Epithelial cell of prostate (primary cell): ENCODE measurements at places on chromosomes 1 and 21.
A peak's percentile ranks its signal among the peaks of the same experiment; 100 is the strongest.

DNA sequence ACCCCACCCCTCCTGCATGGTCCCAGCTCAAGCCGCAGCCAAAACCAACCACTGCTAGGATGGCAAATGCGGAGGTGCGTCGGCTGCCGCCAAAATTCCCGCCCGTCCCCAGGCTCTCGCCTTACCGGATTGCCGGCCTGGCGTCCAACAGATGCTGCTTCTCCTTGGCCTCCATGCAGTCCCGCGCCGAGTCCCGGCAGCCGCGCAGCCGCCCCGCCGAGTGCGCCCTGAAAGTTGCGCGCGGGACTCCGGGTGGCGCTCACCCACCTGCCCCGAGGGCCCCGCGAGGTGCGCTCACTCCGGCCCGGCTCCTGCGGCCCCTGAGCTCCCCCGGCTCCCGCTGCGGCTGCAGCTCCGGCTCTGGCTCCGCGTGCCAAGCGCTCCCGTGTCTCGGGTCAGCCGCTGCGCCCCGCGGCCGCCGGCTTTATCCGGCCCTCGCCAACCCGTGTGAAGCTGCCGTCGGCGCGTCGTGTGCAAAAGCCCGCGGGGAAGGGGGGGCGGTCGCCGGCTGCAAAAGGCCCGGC, at the start of gene SLC30A2:
Gene SLC30A2, minus strand, starts transcription at position 397 of the 524 bp plus-strand sequence. Its CDS starts 222 bp downstream, at position 175.
- DNase-seq = no peak

DNA sequence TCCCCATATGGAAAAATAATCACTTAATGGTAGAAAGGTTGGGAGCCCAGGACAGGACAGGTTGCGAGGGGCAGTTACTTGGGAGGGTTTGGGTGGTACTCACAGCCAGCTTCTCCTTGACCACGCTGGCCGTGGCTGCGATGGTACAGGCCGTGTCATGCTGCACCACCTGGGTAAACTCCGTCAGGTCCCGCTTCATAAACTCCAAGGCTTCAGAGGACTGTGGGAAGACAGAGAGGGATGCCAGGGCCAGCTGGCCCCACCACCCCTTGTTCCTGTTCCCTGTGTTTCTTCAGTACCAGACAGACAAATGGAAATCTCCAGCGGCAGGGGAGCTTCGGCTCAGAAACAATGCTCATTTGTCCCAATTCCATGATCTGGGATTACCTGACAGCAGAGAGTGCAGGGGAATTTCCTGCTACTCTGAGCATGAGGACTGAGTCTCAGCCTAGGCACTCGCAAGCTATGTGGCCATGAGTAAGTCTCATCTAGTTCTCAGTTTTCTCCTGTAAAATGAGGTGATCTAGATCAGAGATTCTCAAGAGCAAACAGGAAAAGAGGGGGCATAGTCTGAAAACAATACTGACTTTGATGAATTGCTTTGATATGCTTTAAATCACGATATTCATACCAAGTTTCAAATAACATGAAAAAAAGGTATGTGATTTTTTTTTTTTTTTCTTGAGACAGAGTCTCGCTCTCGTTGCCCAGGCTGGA, 7.4 kb downstream of the BSDC1 start:
- no peak for DNase-seq

- DNase-seq = peak; percentile 6
Measured at GRCh38 chr1:103529746-103530145, 4.2 kb downstream of the RNPC3 start.

DNA sequence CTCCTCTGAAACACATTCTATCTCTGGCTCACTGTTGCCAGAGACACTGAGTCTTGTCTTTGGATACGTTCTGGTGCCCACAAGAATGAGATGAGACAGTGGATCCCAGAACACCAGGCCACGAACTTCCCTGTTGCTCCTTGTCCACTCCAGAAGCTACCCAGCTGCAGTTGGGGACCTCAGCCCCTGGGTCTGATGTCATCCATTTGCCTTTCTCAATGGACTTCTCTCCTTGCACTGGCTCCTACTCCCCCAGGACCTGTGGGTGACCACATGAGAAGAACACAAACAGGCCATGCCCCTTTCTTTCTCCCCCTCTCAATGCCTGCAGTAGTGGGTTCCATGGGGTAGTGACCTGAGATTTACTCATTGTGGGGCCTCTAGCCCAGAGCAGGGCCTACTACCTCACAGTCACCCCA, 5.9 kb downstream of the NBPF1 start:
- DNase-seq = no peak

DNA sequence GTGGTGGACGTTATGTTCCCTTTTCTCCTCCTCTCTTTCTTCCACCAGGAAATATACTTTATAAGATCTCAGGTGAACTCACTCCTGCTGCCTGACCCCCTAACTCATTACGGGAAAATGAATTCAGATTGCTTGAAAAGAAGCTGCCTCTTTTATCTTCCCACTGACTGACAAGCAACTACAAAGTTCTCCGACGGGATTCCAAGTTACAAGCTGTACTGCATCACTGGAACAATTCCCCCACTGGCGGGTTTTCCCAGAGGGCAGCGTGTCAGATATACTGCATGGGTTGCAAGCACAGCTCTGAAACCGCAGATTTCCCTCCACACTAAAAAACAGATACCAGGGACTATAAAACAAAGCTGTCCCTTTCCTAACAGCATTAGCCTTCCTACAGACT, 390.6 kb downstream of the KCTD3 start:
- DNase-seq = no peak

GRCh38 chr1:234899041-234899729, 229.5 kb downstream of the TOMM20 start:
- DNase-seq = peak; percentile 26

DNA sequence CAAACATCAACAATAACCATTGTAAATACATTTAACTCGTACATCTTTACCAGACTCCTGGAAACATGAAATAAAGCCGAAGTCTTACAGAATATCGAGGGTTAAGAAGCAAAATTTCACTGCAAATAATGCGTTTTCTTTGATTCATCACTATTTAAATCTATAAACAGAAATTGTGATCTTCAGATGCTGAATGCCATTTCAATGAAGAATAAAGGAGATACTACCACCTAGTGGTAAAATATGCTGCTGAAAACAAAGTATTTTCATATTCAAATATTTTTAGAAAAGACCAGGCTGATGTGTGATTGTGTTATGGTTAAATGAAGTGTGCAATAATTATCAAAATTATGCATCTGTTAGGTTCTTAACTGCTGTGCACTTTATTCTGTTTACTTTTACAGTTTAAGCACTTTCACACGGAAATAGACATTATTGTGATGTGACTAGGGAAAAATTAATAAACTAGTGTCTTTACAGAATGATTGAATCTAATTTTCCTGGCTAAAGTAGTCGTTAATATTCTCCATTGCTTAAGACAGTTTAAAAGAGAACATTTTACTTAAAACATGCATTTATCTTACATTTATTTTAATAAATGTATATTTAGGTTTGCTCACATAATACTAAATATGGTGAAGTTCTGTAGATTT, 1093.1 kb downstream of the MRPL39 start:
- no peak for DNase-seq

- no peak for DNase-seq
Measured at GRCh38 chr1:118949315-118949714, 38.8 kb downstream of the TBX15 start.

DNA sequence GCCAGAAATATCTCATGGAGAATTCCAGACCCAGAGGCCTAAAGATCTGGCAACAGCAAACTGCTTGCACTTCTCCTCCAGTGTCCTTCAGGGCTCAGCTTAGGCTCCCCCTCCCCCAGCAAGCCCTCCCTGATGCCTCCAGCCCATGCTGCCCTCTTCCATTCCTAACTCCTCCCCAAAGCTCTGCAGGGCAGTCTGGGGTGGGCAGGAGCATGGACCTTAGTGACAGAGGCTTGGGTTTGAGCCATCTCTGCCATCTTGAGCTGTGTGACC, 436.8 kb downstream of the PTPRU start:
- DNase-seq = no peak

- DNase-seq = no peak
Measured at GRCh38 chr1:78426408-78426807, 64.4 kb upstream of the PTGFR start.

- DNase-seq = no peak
Measured at GRCh38 chr1:14945132-14946010, 208.2 kb upstream of the TMEM51 start.

DNA sequence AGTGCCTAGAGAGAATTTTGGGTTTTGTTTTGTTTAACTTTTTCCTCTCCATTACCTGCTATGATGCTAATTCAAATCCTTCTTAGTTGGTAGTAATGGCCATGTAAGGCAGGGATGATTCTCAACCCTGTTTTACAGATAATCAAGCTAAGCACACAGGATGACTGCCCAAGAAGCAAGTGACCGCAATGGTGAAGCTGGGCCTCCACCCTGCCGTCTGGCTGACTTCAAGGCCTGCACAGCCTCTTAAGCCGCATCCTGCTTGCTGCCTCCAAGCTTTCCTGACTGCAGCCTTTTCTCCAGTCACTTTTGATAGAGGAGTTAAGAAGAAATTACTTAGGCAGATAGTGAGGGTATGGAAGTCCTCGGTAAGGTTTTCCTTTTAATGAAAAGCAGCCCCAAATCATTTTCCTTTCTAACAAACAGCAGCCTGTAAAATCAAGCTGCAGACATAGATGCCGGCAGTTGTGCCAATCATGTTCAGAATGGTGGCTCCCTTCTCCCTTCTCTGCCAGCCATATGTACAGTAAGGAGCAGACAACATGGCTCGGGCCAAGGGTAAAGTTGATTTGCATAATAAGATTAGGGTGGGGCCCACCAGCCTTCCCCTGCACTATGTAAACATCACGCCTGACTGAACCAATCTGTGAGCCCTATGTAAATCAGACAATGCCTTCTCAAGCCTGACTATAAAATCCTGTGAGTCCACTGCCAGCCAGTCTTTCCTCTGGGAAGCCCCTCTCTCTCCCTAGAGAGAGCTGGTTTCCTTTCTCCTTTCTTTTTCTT, 8.8 kb upstream of the CTBS start:
- no peak for DNase-seq

GRCh38 chr1:230165536-230165935, 98.5 kb downstream of the GALNT2 start:
- no peak for DNase-seq

DNA sequence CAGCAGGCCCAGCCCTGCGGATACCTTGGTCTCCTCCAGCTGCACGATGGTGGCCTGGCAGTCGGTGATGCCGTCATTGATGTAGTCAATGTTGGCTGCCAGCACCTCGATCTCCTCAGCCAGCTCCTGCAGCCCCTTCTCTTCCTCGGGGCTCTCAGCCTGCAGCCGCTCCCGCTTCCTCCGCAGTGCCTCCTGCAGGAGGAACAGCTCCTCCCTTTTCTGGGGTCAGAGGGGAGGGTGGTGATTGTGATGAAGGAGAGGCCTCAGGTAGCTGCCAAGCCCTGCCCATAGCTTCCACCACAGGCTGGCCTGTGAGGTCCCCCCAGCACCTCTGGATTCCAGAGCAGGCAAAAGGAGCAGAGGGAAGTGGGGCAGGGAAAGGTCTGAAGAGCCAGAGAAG, 33.4 kb downstream of the KIF21B start:
- DNase-seq = no peak

DNA sequence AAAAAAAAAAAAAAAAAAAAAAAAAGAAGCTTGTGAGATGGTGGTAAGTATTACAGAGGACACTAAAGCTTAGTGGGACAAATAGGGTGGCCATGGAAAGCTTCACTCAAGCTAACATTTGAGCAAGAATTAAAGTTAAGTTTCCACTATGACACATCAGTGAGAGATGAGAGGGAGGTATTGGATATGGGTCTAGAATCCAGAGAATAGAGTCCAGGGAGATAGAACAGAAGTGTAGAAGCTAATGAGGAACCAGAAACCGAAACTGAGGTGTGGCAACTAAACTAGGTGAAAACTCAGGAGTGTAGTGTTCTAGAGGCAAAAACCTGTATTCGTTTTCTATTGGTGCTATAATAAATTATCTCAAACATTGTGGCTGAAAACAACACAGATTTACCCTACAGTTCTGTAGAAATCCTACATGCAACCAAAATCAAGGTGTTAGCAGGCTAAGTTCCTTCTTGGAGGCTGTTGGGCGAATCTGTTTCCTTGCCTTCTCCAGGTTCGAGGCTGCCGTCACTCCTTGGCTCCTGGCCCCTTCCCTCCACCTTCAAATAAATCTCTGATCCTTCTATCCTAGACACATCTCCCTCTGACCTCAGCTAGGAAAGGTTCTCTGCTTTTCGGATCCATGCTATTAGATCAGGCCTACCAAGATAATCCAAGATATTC, 36.2 kb downstream of the PTP4A2 start:
- no peak for DNase-seq

GRCh38 chr1:203584035-203584434, 42.6 kb upstream of the ATP2B4 start:
- no peak for DNase-seq

- DNase-seq = no peak
Measured at GRCh38 chr1:201321826-201322390, 38.6 kb downstream of the PKP1 start.

GRCh38 chr1:26097696-26098095, 13.9 kb upstream of the PDIK1L start:
- no peak for DNase-seq

- DNase-seq = no peak
Measured at GRCh38 chr1:85573322-85573721, 7.2 kb upstream of the CCN1 start.

GRCh38 chr1:32299327-32299726, 7.4 kb downstream of the HDAC1 start:
- no peak for DNase-seq

DNA sequence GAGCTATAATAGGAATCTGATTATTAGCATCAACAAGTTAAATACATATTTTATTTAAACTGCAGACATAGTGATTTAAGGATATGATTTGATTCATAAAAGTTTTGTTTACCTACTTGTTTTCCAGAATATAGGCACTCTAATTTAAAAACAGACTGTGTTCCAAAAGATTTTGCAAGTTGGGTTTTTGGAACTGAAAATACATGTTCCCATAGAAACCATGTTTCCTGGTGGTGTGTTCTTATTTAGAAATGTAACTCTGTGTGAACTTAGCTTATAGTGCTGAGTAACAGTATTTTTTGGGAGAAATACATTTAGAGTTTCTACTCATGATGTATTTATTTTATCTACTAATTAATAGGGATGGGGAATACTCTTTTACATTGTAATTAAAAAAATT, 21.8 kb downstream of the USP25 start:
- DNase-seq = no peak

GRCh38 chr1:232127190-232127589, 500.6 kb downstream of the DISC1 start:
- peak; percentile 53 for DNase-seq

DNA sequence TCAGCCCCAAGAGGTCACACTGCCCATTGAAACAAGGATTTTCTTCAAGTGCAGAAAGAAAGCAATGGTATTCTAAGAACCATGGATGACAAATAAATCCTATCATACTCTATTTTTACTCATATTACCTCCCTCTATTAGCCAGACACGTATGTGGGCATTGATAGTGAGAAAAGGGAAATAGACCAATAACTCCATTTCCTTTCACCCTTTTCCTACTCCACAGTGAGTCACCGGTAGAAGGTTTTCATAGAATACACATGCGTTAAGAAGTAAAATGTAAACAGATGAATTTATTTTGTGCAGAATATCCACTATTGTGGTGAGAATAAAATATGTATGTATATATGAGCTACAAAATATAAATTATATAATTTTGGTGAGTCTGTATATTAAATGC, 568.9 kb upstream of the ADGRL4 start:
- no peak for DNase-seq
